MCF 10A (cell line): ENCODE measurements at places on chromosomes 12 and 14.

GRCh38 chr12:90679674-90680073 is 275.3 kb downstream of the CCER1 start:
- DNase-seq: peak; percentile 65

DNA sequence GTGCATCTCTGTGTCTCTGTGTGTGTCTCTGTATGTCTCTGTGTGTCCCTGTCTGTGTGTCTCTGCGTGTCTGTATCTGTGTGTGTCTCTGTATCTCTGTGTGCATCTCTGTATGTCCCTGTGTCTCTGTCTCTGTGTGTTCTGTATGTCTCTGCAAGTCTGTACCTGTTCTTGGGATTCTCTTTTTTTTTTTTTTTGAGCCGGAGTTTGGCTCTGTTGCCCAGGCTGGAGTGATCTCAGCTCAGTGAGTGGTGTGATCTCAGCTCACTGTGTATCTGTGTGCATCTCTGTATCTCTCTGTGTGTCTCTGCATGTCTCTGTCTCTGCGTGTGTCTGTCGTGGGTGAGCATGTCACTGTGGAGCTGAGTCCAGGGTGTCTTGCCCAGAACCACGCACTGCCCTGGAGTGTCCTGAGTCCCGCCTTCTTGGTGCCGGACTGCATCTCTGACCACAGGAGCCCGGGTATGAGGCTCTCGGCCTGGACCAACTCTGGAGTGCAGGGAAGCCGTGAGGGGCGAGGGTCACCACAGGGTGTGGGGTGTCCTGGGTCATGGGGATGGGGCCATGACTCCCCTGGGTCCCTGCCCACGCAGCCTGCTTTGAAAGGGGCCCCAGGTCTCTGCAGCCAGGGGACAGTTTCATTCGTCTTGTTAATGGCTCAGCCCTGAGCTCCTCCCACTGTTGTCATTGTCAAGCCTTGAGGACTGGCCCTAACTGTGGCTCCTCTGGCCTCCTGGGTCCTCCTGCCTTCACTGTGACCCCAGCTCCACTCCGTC is 11.8 kb downstream of the MYL2 start:
- no peak for DNase-seq

DNA sequence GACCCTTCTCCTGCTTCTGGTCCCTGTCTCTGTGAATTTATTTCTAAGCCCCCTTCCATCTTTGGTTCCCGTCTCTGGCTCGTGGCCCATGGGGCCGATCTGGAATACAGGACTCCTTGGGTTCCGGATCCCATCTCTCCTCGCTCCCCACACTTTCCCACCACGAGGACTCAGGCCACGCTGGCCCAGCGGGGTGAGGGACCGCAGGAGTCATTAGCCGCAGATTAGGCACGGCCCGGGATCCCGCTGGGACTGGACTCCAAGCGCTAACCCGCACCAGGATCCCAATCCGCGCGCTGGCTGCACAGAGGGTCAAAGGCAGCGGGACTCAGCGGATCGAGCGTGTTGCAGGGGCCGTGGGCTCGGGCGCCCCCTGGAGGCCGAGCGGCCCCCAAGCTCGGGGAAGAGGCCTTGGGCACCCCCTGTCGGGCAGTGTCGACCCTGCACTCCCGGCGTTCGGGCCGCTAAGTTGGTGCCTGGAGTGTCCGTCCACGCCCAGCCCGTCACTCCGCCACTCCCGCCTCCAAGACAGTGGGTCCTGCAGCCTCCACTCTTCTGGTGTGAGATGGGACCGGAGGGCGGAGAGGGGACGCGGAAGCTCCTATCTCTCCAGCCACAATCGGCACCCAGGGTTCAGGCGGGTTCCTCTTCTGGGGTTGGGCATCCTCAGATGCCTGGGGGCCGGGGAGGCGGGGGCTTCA is 9.5 kb downstream of the SHMT2 start:
- DNase-seq: peak; percentile 84

DNA sequence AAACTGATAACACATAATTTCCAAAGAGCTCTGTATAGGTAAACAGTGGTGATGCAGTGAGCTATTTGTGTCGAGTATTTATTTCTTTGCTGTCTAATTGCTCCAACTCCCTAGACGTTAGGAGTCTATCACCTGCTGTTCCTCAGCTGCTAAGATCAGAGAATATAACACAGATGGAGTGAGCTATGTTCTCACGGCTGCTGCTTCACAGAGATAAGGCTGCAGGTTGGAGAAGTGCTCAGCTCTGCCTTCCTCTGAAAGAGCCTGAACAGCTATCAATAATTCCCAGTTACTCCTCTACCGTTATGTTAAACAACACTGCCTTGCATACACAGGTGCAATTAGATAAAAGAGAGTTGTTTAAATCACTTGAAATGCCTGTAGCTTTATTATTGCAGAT is 103.2 kb upstream of the MDGA2 start:
- DNase-seq: no peak

- DNase-seq: no peak
These were observed 103.5 kb upstream of the FRMD6 start for GRCh38 chr14:51548187-51548586.

- DNase-seq: no peak
These were observed 1.5 kb downstream of the IRF2BPL start for GRCh38 chr14:77026930-77027537.

GRCh38 chr12:104055686-104056388 is 5.8 kb upstream of the GLT8D2 start:
- DNase-seq: peak; percentile 55

DNA sequence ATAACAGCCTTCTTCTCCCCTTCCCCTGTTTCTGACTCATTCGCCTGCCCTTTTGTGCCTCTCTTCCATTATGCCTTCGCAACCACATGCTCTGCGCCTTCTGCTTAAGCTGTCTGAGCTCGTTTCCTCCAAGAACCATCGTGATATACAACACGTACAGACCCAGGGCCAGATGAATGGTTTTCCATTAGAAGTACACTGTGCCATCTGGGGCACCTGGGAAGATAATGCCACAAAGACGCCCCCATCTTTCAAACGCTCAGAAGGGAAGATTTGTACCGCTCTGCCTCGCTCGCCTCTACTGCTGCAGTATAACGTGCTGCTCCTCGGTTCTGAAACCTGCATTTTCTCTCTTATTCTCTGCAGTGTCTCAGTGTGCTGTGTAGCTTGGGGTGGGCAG is 470.9 kb upstream of the STXBP6 start:
- no peak for DNase-seq

DNA sequence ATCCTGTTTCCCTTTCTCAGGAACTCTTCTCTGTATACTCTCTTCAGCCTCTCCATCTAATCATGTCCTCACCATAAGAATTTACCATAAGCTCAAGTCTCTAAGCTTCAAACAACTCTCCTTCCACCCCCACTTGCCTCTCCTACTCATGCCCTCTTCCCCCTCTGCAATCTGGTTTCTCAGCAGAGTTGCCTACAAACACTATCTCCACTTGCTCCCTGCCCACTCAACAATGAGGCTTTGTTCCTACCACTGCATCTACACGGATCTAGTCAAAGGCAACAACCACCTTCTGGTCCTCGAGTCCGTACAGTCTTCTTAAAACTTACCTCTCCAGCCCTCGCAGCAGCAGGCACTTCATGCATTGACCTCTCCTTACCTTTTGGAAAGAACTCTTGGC is 17.2 kb upstream of the FBLN5 start:
- DNase-seq: no peak

DNA sequence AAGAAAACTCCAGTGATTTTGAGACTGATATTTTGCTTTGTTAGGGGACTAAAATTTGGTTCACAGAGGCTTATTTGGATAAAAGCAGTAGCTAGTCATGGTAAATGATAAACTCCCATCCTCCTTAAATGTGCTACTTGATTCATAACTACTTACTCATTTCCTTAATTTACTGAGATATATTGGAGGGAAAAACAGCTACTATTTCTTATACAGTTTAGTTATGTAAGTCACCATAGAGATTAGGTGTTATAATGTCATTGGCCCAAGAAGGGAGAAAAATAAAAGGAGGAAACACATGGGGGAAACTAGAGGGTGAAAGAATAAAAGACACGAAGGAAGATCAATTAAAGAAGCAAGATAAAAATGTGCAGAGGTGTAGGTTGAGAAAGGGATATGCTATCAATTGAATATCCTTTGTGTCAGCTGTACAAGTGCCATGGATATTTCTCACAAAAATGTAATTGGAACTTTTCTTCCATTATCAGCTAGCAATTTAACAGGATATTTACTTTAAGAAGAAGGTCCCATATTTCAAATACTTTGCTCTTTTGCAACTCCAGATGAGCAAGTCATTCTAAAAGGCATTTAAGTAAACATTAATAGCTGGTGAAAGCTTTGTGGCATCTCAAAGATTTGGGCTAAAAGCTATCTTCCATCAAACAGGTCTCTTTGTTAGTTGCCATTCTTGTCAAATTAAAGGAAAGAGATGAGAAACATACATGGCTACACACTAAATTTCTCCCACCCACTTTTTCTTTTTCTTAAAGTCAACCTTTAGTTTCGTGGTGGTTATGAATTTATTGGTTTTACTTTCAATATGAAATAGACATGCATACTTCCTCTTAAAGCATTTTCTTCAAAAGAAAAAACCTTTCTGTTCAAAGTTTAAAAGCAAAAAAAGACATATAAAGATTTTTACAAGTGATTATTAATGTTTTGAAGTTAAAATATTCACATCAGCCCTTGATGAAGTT is 439.5 kb downstream of the CCER1 start:
- DNase-seq: no peak

GRCh38 chr14:97010491-97011160 is 213.4 kb downstream of the VRK1 start:
- no peak for DNase-seq
